ENCODE measurements at places on chromosomes 2 and 18. TPM values are rescaled to one million over a fixed set of nuclear protein-coding genes. Genes with fewer than 3 reads are reported as not detected.
A peak's percentile ranks its signal among the peaks of the same experiment; 100 is the strongest.

DNA sequence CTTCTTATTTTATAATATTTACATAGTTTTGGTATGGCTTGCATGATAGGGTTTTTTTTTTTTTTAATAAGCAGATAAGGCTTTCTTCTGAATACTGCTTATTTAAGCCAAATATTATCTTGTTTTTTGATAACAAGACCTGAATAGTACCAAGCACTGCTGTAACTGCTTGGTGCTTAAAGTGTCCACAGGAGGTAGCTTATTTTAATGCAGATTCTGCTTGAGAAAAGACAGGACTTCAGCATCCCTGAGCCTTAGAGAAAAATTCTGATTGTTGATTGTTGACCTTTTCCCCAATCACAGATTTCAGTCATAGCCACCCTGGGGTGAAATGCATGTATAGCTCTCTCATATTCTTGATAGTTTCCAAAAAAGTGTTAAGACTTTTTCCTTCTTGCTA lies 336.4 kb downstream of the CTNNA2 start:
- DNase-seq = no peak

DNA sequence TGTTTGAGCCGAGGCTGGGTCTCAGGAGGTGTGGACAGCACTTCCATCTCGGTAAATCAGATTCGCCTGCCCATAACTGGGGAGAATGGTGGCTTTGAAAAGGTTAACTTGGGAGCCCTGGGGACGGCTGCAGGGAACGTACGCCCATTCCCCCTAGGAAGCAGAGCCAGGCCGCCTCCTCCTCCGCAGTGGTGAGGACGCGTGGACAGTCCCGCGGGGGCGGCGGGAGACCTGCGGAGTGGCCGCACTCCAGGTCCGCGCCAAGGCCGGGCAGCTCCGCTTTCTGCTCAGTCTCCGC lies 845 bp upstream of the MYCN start:
- peak; percentile 34 for DNase-seq

DNA sequence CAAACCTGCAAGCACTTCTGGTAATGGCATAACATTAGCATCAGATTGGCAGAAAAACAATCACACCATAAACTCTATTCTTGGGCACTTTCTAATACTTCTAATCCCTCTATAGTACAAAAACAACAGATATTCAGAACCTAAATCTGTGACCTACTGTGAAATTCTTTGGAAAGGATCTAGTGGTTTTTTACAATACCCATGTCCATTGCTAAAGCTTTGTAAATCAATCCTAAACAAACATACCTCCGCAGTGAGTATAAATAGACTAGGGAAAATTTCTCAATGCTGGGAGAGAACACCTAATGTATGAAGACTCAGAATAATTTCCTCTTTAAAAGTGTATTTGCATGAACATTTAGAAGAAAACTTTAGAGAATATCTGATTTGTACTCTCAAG lies 1098.5 kb upstream of the DDX18 start:
- DNase-seq = no peak

The IL36B gene
- total RNA-seq = not detected

The GEN1 gene
- total RNA-seq = 4.9 TPM

DNA sequence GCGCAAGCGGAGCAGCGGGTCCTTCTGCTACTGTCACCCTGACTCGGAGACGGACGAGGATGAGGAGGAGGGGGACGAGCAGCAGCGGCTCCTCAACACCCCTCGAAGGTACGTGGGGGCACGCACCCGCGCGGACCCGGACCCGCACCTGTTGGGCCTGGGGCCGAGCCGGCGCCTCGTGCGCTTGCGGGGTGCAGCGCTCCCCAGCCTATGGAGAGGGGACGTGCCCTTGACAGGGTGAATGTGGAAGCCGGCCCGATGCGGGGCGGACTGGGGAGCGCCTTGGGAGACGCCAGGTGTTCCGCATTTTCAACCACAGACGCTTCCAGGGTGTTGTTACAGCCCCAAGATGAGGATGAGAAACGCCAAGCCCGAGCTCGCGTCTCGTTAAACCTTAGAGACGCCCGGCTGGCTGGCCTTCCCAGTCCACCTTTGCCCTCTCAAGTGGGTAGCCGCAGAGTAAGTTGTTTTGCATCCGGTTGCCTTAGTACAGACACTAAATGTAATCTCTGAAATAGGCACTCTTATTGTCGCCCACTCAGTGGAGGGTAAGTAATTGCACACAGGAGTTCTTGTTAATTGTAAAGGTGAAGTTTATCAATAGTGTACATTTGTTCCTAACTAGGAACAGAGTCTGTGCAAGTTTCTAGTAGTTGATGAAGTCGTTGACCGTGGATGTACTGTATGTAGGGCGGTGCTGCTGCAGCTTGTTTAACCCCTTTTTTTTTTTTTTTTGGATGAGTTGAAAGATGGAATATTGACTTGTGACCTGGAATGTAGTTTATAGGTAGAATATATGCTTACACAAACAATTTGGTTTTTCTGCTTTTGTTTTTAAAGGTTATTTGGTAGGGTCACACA lies 815 bp downstream of the GMCL1 start:
- peak; percentile 69 for DNase-seq

- no peak for DNase-seq
Measured at GRCh38 chr18:56903686-56904085, 243.2 kb upstream of the BOD1L2 start.

DNA sequence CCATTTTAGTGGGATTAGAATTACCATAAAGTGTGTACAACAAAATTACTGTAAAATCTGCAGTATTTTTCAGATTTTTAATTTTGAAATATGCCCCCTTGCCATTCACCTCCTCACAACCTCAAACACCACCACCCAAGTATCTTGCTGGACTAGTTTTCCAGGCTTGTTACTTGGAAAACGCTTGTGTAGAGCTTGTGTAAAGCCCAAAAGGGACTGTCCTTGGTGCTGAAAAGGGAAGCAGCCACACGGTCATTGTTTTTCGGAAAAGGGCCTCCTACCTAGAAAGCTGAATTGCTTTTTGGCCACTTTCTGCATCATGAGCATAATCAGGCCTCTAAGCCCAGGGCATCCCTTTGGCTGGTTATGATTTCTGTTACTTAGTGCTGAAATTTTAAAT lies 563.4 kb downstream of the LRRTM4 start:
- no peak for DNase-seq

The PROKR1 gene
- not detected for total RNA-seq

- no peak for DNase-seq
Measured at GRCh38 chr2:196274387-196274809, 103.0 kb upstream of the STK17B start.

DNA sequence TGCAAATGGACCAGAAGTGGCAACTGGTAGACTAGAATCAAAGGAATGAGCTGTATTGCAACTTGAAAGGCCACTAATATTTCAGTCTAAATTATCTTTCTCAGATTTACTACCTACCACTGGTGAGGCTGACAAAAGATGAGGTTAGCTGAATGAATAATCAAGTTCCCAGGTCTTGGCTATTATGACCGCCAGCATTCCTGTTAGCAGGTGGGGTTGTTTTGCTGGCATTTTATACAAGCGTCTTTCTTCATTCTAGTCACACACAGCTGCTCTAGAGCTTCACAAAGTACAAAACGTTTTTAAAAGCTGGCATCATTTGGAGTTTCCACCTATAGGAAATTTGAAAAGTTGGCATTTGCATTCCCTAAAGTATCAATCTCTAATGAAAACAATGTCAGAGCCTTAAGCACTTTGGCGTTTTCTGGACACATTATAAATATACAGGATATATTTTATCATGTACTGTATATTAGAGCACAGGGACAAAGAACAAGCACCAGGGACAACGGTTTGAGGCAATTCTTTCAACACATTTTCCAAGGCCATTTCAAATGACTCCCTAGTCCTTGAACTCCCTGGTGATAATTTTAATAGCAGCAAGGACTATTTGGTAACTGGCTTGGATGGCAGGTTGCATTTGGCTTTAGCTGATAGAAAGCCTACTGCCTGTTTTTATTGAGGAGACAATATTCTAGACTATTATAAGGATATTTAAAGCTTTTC lies 410.2 kb upstream of the CHST9 start:
- no peak for DNase-seq

DNA sequence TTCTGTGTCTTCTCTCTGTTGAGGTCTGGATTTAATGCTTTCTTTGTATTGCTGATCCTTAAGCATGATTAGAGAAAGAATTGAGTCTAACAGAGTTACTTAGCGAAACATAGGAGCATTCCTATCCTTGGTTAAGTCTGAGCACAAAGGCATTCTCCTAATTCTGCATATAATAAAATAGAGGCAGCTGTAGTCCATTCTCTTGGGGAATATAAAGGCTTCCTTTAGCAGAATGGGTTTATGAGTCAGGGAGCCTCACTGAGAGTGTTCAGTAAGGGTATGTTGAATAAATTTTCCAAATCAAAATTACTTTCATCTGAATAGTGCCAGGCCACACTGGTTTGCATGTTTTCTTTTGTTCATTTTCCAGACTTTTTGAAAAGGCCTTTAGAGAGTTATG lies 101.5 kb downstream of the GALNT1 start:
- no peak for DNase-seq

- no peak for DNase-seq
Measured at GRCh38 chr2:237434866-237435311, 20.9 kb upstream of the COL6A3 start.

GRCh38 chr2:235669269-235669831 lies 175.5 kb downstream of the AGAP1 start:
- peak; percentile 44 for DNase-seq

DNA sequence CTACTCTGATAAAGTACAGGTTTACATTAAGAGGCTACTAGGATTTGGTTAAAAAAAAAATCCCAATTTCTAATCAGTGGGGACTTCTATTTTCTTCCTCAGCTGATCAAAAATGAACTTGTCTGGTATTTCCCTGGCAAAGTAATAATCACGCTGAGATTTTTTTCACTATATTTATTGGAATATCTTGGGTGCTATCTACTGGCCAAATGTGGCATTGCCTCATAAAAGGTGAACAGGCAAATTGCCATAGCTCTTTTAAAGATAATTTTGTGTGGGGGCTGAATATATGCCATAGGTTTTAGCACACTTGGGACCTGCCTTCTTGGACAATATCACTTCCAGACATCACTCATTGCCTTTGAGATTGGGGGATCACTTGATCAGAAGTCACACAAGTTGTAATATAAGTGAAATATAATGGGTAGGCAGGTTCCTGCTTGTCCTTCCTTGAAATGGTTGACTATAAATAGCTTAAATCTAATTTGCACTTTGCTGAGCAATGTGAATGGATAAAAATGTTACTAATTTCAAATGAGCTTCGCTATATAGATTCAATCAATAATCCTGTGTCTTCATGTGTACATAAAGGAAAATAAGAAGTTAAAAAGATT lies 7.0 kb upstream of the NXPH2 start:
- no peak for DNase-seq

DNA sequence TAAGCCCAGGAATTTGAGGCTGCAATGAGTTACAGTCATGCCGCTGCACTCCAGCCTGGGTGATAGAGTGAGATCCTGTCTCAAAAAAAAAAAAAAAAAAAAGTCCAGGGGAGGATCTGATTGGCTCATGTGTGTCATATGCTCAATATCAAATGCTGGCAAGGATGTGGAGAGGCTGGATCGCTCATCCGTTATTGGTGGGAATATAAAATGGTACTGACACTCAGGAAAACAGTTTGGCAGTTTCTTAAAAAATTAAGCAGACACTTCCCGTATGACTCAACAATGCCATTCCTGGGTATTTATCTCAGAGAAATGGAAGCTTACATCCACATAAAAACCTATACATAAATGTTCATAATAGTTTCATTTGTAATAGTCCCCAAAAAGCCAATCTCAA lies 68.9 kb downstream of the MEX3C start:
- no peak for DNase-seq

- no peak for DNase-seq
Measured at GRCh38 chr18:51345848-51346391, 148.4 kb upstream of the MEX3C start.

DNA sequence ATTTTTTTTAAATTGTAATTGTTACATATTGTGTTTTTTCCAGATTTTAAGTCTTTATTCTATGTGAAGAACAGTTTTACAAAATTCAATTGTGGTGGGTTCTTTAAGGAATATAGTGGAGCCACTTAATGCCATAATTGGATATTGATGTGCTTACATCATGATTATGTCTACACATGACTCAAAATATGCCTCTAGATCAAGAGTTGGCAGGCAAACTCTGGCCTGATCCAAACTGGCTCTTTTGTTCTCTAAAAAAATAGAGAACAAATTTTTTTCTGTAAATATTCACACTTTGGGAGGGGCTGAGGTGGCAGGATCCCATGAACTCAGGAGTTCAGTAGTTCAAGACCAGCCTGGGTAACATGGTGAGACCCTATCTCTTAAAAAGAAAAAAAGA lies 8.3 kb downstream of the EHBP1 start:
- no peak for DNase-seq

GRCh38 chr2:85173909-85174308 lies 40.7 kb downstream of the TCF7L1 start:
- no peak for DNase-seq

The SNORC gene
- total RNA-seq = 1.5 TPM

The ADGRF3 gene
- total RNA-seq = 0.74 TPM

GRCh38 chr18:9552616-9553015 lies 61.7 kb downstream of the PPP4R1 start:
- DNase-seq = no peak

DNA sequence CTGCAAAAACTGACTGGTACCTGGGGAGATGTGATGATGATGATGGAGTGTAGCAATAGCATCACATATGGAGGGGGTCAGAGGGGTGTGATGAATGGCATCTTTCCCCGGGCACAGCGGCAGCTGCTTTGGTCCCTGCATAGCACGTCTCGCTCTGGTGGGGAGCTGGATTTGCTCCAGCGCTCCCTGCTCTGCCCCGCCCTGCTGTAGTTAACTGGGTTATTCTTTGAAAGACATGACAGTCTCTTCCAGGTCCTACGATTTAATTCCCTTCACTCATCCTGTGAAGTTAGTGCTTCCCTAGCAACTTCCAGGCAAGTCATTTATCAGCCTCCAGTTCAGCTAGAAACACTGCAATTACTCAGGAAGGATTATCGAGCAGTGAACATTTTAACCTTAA lies 463.1 kb downstream of the TSN start:
- no peak for DNase-seq

The YPEL5 gene
- 53.2 TPM for total RNA-seq

The UGT1A6 gene
- not detected for total RNA-seq

Data from pancreas (tissue), 10 donors.